NCI-H1417 treated with DMSO at 0.1 percent for 48 hours (cell line): ENCODE measurements at places on chromosomes 7 and 10.

- no peak for DNase-seq
Measured at GRCh38 chr10:71459513-71459912, 62.8 kb downstream of the CDH23 start.

DNA sequence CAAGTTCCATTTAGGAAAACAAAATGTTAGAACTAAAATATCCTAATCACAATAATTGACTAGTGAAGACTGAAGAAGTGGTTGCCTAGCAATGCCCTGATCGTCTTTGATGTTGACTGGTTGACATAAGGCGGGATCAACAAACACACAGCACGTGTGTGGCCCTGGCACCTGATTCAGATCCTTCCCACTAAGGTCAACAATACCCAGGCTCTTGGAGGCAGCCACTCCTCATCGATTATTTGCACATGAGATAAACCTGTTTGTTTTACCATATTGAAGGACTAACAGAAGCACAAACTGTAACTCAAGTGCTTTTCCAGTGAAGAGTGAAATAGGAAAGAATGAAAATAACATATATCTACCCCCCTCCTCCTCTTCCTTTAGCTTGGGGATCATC, 15.6 kb downstream of the FANK1 start:
- no peak for DNase-seq

DNA sequence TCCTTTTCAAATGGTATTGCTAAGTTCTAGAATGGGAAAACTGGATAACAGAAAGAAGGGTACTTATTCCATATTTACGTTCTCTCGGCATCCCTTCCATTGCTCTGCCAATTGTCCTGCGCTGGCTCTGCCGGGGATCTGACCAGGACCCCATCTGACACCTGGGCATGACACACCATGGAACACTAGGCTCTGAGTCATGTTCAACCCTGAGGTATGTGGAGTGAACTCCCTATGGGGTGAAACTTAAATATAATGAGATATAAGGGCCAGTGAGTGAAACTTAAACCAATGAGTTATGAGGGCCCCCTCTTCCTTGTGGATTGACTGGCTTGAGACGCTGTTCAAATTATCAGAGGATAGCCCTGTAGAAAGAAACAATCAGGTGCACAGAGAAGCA, 55.1 kb upstream of the ZEB1 start:
- no peak for DNase-seq

- peak; percentile 85 for DNase-seq
Measured at GRCh38 chr7:157568770-157569584, 232.2 kb downstream of the DNAJB6 start.

DNA sequence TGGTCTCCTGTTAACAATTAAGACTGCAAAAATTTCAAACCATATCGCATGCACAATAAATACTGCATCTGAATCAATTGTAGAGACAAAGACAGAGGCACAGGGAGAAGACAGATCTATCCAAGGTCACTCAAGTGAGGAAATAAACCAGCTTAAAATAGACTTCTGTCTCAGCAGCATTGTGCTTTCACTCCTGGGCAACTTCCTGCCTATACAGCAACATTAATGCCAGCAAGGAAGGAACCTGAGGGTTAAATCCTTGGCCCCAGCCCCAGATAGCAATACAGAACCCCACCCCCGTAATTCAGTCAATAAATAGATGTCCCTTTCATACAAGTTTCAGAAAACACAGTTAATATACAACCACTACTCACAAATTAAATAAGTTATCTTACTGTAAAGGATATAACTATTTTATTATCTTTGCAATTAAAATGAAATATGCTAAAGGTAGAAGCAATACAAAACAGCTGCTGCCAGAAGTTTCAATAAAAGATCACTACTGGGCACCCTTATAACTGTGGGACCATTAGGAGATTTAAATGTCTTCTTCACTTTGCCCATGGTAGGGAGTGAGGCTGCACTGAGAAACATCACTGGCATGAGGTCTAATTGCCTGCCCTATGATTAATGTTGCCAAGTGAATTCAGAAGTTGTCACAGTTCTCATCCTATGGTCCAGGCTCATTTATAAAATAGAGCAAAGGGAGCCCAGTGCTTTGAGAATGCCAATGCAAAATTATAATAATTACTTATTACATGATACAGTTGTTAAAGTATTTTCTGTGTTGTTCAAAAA, 49.4 kb downstream of the CAV1 start:
- no peak for DNase-seq

DNA sequence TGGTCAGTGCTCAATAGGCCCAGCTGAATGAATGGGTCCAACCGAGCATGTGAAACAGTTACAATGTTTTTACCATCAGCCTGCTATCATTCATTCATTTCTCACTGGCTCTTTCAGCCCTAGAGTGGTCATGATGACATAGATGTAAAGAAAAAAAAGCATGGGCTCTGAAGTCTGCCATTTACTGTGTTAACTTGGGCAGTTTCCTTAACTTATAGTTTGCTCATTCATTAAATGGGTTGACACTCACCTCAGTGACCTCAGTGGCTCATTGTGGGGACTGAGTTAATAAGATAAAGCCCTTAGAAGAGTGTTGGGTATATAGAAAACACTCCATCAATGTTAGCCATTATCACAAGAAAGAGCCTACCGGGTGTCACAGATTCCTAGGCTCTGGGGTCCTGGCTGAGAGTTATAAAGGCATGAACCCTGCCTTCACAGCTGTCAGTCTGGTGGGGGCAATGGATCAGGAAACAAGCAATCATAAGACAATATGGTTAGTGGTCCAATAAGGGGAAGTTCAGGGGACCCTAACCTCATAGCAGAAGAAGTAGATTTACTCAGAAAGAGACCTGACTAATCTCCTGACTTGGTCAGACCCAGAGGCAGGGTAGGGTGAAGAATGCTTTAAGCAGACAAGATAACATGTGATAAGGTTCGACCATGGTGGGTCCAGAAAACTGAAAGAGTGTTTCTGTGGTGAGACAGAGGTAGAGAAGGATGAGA, 29.7 kb upstream of the GPAM start:
- DNase-seq, result no peak

DNA sequence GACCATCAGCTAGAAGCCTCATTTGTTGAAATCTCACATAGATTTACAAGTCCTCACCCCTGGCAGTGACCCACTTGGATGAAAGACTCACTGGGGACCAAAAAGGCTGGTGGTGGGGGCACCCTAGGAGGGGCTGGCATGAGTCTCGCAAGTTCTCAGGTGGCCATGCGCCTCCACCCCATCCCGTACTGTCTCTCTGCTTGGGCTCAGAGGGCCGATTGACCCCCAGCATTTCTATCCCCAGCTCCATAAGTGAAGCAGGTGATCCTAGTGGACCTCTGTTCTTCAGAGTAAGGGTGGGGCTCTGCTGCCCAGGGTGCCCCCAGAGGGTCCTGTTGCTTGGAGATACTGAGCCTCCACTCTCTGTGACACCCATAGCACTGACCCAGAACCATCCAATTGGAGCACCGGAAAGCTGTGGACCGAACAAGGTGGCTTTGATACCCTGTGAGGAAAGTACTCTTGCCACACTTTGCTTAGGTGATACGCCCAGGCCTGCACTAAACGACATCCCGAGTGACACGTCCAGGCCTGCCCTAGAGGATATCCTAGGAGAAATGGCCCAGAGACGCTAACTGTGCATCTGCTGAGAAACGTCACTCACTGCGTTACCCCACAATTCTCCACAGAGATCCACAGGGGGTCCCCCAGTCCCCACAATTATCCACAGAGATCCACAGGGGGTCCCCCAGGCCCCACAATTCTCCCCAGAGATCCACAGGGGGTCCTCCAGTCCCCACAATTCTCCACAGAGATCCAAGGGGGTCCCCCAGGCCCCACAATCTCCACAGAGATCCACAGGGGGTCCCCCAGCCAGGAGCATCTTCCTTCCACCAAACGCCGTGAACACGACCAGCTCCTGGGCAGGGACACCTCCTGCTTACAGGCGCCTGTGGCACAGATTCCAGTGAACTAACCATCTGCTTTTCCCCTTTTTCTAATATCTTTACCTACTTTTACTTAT, 262.9 kb downstream of the PTPRN2 start:
- DNase-seq, result no peak

DNA sequence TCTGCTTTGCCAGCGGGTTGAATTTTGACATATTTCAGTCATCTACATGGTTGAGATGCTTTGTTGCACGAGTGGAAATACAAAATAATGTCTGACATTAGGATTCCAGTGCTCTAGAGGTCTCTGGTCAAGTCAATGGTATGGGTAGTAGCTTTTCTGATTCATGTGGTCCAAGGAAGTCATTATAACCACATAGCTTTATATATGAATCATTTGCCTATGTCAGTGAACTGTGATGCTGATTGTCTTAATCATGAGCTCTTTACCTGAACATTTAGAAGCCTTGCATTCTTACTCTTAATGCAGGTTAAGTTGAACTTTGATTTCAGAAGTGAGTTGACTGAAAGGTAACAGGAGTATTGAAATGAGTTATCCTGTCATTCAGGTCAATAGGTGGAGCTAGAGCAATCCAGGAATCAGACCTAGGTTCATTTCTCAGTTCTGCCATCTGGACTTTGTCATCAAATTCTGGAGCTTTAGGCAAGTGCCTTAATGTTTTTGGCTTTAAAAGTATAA, 3.3 kb downstream of the MAPK8 start:
- DNase-seq, result no peak

- DNase-seq, result no peak
Measured at GRCh38 chr7:55022002-55022985, 3.5 kb downstream of the EGFR start.

GRCh38 chr7:113831556-113831955, 87.3 kb downstream of the PPP1R3A start:
- DNase-seq, result no peak

GRCh38 chr10:80261316-80262030, 28.0 kb downstream of the MAT1A start:
- no peak for DNase-seq

- no peak for DNase-seq
Measured at GRCh38 chr10:44422153-44422552, 37.3 kb upstream of the CXCL12 start.

GRCh38 chr7:155244675-155245074, 53.0 kb upstream of the INSIG1 start:
- DNase-seq, result no peak

GRCh38 chr10:97539523-97540200, 32.9 kb upstream of the ANKRD2 start:
- no peak for DNase-seq

- DNase-seq, result no peak
Measured at GRCh38 chr7:149381245-149381644, 79.6 kb downstream of the ZNF777 start.

DNA sequence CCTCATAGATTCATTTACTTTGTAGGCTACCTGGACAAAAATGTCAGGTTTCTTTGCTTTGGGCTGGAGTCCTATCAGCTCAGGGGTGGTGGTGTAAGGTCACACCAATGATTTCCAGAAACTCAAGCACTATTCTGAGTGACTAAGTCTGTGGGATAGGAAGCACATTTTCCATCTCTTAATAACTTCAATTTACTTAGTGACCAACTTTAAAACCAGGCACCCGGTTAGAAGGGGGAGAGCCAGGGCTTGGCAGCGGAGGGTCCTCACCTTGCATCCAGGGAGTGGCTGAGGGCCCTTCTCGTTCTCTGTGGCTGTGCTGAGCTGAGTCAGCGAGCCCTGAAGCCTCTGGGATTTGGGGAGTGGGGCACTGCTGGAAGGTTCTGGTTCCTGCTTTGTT, 6.7 kb downstream of the CHST3 start:
- no peak for DNase-seq

DNA sequence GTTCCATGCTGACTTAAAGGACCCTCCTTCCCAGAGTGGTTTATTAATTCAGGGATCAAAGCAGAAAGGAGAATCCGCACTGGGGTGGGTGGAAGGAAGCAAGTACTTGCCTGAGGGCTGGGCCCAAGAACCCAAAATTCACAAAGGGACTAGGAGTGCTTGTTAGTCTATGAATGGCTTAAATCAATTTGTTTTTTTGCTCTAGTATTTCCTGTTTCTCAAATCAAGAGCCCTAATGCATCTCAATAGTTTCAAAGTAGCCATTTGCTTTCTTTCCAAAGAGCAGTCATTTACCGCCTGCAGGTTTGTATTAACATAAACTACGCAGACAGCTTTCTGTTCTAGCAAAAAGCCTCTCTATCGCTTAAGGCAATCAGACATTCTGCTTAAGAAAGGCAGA, 44.2 kb upstream of the SLC35G1 start:
- DNase-seq, result peak; percentile 8

DNA sequence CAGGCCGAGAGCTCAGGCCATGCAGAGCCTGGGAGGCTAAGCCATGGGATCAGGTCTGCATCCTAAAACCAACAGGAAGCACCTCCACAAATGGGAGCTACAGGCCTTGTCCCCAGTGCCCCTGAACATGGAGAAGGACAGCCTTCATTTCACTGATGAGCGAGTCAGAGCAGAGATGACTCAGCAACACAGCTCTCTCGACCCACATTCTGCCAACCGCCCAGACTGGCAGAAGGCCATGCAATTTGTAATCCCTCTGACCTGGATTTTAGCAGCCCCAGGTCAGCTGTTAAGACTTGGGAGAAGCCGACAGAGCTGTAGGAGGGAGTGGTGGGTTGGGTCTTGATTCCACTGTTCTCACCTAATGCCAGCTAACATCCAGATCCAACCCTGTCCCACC, 25.5 kb downstream of the VOPP1 start:
- no peak for DNase-seq

GRCh38 chr10:128927497-128928161, 539.4 kb upstream of the MGMT start:
- no peak for DNase-seq

DNA sequence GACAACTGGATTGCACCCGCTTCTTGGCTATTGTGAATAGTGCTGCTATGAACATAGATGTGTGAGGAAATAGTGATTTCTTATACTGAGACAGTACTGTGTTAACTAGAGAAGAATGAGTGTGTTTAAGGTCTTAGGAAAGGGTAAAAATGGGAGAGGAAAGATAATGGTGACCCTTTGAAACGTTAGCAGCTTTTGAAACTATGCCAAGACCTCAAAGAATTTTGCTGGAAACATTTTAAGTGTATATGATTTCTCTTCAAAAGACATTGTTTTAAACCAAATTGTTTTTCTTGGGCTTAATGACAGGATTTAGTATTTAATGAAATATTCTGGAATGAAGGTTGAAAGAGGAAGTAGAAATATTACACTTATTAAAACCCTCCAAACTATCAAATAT, 100.8 kb upstream of the ARHGAP21 start:
- no peak for DNase-seq
